NCI-H446 (cell line): ENCODE measurements at places on chromosomes 1 and 21.
A peak's percentile ranks its signal among the peaks of the same experiment; 100 is the strongest.

GRCh38 chr1:175833502-175833901 is 90.1 kb upstream of the TNR start:
- no peak for DNase-seq

GRCh38 chr1:42934541-42935312 is 23.9 kb downstream of the SLC2A1 start:
- DNase-seq: no peak

GRCh38 chr1:88188038-88188437 is 496.0 kb upstream of the PKN2 start:
- no peak for DNase-seq

GRCh38 chr1:248901578-248901977 is 4.5 kb upstream of the PGBD2 start:
- DNase-seq: no peak

GRCh38 chr1:30286988-30287839 is 436.2 kb downstream of the MATN1 start:
- no peak for DNase-seq

DNA sequence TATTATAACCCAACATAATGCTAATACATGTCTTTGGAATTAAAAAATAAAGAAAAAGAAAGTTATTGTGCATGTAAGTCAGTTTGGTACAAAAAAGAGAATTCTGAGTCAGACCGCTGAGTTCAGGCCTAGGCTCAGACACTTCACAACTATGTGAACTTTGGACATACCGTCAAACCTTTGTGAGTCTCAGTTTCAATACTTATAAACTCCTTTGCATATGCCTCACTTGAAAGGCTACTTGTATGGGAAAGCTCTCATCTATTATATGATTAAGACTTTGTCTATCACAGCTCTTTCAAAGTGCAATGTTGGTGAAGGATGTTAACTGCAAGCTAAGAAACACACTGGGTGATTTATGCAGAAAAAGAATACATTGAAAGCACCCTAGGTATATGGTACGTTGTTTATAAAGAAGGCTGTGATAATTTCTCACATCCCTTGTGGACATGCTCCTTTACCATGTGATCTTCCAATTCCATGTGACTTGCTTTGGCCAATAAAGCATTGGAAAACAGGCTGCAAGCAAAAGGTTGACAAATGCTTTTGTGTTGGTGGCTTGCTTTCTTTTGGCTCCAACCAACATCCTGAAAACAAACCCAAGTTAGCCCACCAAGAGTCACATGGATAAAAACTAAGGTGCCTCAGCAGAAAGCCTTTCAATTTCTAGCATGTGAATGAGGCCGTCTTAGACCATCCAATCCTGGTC is 49.6 kb downstream of the INTS7 start:
- no peak for DNase-seq

GRCh38 chr1:231159963-231160761 is 1.7 kb upstream of the TRIM67 start:
- no peak for DNase-seq

- peak; percentile 28 for DNase-seq
These were observed 648 bp downstream of the ATP5PF start for GRCh38 chr21:25733859-25734653.

GRCh38 chr1:56389813-56390212 is 189.6 kb downstream of the PLPP3 start:
- DNase-seq: no peak

DNA sequence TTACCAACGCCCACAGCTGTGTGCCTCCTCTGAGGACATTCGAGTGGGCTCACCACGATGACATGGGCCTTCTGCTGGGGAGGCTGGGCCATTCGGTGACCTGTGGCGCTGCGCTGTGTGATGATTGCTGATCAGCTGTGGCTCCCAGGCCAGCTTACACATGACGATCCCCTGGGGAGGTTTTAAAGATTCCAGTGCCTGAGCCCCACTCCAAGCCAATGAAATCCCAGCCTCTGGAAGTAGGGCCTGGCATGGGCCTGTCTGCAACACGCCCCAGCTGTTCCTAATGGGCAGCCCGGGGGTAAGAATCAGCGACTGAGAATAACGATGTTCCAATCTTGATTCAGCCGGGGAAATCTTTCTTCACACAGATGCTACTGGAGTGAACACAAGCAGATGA is 153.7 kb downstream of the KCNJ6 start:
- peak; percentile 57 for DNase-seq

DNA sequence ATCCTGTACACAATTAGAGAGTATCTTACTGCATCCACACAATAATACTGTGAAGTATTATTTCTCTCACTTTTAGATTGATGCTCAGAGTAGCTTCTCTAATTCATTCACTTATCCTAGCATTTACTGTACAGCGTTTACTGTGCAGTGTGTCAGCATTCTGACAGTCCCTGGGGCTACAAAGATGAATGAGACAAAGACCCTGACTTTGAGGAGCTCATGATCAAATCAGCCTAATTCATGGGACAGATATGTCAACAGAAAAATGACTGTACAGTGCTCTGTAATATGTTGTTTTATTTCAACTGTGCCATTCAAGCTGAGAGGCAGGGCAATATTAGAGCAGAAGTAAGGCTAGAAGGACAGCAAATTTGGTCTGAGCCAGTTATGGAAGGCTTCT is 152.5 kb downstream of the ZNF648 start:
- DNase-seq: no peak

- DNase-seq: no peak
These were observed 29.2 kb downstream of the RRP15 start for GRCh38 chr1:218314316-218314715.

GRCh38 chr1:175600721-175601440 is 142.5 kb downstream of the TNR start:
- no peak for DNase-seq

DNA sequence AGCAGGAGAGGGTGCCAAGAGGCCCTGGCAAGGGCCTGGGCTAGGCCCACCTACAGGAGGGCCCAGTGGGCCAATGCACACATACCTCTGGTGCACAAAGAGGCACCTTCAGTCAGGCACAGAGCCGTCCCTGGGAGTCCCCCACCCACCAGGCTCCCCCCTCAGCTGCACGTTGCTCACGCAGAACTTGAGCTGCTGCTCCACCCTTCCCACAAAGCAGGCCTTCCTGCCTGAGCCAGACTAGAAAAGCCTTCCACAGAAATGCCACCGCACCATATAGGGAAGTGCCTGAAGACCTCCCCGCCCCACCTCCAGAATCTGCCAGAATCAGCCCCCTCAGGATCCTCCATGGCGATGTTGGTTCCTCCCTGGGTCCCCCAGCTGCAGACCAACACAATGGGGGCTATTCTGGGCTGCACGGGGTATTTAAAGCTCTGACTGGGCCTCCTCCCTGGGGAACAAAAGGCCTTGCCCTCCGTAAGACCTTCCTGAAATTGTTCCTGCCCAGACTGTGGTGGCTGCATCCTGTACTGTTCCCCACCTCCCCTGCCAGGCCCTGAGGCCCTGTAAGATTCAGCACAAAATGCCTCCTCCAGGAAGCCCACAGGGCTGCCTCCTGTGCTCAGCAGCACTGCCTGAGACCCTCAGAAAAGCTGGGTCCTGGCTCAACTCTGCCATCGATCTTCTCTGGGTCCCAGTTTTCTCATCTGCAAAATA is 27.2 kb downstream of the HSPG2 start:
- DNase-seq: no peak

DNA sequence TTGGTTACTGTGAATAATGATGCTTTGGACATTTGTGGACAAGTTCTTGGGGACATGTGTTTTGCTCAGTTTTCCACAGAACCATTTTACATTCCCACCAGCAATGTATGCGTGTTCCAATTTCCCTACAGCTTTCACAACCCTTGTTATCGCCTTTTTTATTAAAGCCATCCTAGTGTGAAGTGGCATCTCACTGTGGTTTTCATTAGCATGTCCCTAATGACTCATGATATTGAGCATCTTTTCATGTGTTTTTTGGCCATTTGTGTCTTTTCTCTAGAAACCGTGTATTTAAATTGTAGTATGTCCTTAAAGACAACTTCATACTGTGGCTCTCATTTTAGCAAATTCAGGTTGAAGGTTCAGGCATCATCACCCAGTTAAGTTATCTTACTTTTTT is 132.1 kb downstream of the TGFBR3 start:
- no peak for DNase-seq

- no peak for DNase-seq
These were observed 1.4 kb downstream of the NUDC start for GRCh38 chr1:26922901-26923300.

- DNase-seq: no peak
These were observed 681.2 kb downstream of the PLPP3 start for GRCh38 chr1:55898181-55898580.

GRCh38 chr1:18093193-18093592 is 14.4 kb upstream of the IGSF21 start:
- no peak for DNase-seq

GRCh38 chr1:232628335-232629249 is 1.3 kb downstream of the SIPA1L2 start:
- DNase-seq: peak; percentile 63

DNA sequence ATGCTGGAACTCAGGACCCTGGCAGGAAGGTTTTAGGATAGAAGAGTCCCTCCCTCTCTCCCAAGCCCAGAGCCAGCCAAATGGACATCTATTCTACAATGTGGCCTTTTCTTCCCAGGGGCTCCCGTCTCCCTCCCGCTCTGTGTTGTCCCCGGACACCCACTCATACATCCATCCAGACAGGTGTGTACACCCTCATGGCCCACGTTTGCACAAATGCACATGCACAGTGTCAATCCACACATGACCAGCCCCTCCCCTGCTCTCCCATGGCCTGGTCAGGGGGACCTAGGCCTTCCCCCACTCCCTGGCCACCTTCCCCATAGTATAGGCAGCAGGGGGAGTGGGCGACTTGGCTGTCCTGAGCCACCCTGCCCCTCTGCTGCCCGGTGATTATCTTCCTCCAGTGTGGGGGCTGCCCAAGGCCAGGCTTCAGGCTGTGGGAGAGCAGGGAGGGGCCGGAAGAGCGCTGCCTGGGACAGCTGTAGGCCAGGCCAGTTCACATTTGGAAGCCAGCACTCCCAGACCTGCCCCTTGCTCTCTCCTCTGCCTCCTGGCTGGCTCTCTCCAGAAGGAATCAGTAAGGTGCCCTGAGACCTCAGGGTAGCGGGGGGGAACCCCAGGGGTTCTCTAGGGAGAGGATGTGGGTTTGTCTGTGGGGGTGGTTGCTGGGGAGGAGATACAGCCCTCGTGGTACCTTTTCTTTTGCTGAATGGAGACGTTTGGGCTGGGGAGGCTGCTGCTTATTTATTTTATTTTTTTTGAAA is 4.1 kb upstream of the PTPN7 start:
- no peak for DNase-seq

DNA sequence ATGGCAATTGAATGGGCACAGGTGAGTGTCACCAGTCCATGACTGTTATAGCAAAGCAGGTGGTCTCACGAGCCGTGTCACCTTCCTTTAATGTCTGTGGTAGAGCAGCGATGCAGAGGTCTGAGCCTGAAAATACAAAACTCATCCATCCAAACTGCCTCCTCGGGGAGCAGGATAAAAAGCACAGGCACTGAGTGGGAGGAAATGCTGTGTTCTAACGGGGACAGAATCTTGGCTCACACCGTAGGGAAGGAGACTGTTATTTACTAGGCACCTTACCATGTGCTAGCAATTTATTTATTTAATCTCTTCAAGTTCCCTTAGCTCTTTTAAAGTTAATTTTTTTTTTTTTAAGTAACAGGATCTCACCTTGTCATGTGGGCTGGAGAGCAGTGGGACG is 1.2 kb downstream of the ASCL5 start:
- no peak for DNase-seq
